CD4-positive, alpha-beta T cell treated with Interleukin-17A for 1 hour (primary cell): ENCODE measurements at places on chromosomes 11 and 22.
A peak's percentile ranks its signal among the peaks of the same experiment; 100 is the strongest.

- peak; percentile 85 for DNase-seq
Measured at GRCh38 chr11:59560702-59561473, 49.5 kb downstream of the OR4D9 start.

DNA sequence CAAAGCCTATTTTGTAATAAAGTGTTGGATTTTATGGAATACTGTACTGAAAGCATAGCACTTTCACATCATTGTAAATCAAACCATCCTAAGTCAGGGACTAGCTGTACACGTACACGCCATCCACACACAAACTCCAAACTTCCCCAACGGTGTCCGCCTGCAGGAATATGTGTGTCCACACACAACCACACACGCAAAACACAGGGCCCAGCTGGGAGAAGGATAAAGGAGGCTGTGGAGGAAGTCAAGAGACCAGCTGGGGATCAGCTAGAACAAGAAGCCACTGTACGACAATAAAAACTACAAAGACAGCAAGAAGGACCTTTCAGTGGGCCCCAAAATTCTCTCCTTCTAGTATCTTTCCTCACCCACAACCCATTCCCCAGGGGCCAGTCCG is 1.6 kb downstream of the TRIM29 start:
- no peak for DNase-seq

- no peak for DNase-seq
Measured at GRCh38 chr22:47605441-47605840, 843.0 kb downstream of the TBC1D22A start.

- no peak for DNase-seq
Measured at GRCh38 chr11:62306227-62306626, 7.4 kb upstream of the SCGB1D4 start.

DNA sequence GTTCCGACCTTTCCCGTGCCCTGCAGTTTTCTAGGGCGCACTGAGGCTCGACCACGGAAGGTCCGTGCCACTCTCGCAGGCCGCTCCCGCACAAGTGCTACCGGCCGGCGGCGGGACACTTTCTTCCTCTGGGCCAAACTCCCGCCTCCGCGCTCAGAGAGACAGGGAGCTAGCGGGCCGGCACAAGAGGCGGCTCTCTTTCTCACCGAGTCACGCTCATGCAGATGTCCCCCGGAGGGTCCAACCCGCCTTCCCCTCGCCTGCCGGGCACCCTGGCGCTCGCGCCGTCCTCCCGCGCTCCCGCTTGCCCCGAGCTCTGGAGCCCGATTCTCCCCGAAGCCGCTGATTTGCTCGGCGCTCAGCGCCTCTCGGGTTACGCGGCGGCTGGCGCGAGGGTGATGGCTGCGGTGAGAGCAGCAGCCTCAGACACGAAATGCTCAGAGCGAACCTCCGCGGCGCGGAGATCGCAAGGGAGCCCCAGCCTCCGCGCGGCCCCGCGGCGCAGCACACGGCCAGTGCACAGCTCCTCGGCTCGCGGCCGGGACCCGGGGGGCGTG is 1.0 kb downstream of the LMO1 start:
- DNase-seq = no peak

GRCh38 chr11:2307501-2308331 is 5.9 kb downstream of the TSPAN32 start:
- no peak for DNase-seq

GRCh38 chr11:595400-595799 is 19.1 kb downstream of the PHRF1 start:
- no peak for DNase-seq

DNA sequence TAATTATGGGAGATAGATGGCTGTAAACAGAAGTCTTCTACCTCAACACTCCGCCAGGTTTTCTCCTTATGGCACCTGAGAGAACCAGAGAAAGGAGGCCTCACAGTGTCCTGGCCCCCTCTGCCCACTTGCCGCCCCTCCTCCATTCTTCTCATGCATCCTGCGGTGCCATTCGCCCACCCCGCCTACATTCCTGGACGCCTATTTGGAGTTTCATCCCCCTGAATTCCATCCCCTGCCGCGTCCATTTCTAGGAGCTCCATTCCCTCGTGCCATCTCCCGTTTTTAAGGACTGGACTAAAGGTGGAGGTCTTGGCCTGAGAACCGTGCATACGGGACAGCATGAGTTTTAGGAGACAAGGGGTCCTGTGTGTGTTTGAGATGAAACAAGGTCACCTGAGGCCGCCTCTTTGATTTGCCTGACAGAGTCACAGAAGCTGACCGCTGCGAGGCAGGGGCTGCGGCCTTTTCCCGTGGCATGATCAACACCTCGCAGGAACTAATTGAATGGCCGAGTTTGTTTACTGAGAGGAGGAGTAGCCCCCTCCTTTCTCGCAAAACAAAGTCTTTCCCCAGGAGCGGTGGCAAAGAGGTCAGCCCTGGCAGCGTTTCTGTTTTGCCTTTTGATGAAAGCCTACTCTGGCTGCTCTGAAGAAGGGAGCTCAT is 246.2 kb downstream of the ST3GAL4 start:
- DNase-seq = no peak

DNA sequence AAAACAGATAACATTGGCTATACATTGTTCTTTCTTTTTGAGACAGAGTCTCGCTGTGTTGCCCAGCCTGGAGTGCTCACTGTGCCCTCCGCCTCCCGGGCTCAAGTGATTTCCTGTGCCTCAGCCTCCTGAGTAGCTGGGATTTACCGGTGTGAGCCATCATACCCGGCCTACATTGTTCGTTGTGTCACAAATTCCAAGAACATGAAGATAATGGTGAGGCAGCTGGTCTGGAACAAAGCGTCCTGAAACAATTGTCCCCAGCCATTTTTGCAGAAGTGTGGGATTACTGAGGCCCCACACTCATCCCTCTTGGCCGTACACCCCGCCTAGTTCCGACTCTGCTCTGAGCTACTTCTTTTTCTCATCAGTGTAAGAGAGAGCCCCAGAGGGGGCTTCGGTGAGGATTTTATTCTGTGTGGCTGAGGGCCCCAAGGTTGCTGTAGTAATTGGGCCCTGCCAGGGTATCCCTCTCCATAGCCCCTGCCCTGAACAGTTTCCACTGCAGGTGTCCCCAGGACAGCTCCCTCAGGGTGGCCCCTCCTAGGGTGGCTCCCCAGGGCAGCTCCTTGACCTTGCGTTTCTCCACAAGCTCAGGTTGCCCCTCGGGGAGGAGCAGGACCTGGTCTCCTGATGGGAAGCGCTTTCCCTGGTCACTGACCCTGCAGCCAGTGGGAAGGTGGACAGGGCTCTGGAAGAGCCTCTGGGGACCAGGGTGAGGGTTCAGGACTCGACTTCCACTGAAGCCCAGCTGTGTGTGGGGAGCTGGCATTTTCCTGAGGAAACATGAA is 13.1 kb upstream of the ARSA start:
- no peak for DNase-seq

GRCh38 chr11:5065027-5065426 is 4.3 kb upstream of the OR52E1 start:
- DNase-seq = no peak

- DNase-seq = no peak
Measured at GRCh38 chr11:101563166-101563565, 20.6 kb downstream of the TRPC6 start.

- DNase-seq = no peak
Measured at GRCh38 chr11:64519541-64519940, 71.5 kb upstream of the SLC22A12 start.

GRCh38 chr11:130181295-130182272 is 22.0 kb downstream of the ST14 start:
- no peak for DNase-seq

DNA sequence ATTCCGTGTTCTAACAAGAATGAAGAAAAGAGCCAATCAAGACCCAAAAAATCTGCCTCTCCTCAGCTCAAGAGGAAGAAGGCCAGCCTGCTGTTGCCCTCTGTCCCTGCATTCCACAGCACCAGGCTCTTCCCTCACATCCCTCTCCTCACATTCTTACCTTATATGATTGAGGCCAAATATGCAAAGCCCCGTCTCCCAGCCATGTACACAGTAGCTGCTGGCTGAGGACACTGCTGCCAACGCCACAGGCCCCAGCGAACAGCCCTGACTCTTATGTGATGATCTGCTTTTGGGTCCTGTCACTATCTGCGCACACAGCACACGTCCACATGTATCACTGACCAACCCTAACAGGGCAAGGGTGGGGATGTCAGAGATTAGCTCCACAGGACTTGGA is 60.2 kb downstream of the MICAL3 start:
- DNase-seq = no peak

- DNase-seq = no peak
Measured at GRCh38 chr22:17802822-17803221, 28.6 kb upstream of the BID start.

- DNase-seq = no peak
Measured at GRCh38 chr22:31055117-31055634, 25.9 kb upstream of the SMTN start.
